ENCODE measurements at places on chromosomes 12 and 14. TPM values are rescaled to one million over a fixed set of nuclear protein-coding genes. Genes with fewer than 3 reads are reported as not detected.
A peak's percentile ranks its signal among the peaks of the same experiment; 100 is the strongest.

GRCh38 chr14:43147485-43147884 is 1359.6 kb downstream of the FSCB start:
- no peak for DNase-seq

- no peak for DNase-seq
Measured at GRCh38 chr12:132267873-132268272, 61.5 kb downstream of the GALNT9 start.

TMEM30B gene
- 0.16 TPM for polyA plus RNA-seq

DNA sequence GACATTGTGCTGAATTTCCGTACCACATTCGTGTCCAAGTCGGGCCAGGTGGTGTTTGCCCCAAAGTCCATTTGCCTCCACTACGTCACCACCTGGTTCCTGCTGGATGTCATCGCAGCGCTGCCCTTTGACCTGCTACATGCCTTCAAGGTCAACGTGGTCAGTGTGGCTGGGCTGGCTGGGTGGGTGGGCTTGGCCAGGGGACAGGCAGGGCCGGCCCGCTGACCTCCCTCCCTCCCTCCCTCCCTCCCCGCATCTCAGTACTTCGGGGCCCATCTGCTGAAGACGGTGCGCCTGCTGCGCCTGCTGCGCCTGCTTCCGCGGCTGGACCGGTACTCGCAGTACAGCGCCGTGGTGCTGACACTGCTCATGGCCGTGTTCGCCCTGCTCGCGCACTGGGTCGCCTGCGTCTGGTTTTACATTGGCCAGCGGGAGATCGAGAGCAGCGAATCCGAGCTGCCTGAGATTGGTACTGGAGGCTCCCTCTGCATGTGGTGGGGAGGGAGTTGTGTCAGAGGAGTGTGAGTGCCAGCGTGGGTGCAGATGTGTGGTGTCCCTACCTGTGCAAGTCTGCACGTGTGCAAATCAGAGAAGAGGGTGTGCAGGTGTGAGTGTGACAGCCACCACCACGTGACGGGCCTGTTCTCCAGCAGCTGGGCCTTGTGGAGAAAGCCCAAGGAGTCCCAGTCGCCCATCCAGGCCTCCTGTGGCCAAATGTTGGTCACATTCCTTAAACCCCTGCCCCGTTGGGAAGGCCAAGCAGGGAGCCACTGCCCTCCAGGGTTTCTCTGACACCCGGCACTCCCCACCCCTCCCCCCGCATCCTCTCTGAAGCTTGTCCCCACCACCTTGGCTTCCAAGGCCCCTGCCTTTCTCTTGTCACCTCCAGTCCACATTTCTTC is 5.3 kb downstream of the KCNH3 start:
- no peak for DNase-seq

- DNase-seq: no peak
Measured at GRCh38 chr12:57012600-57013465, 3.5 kb downstream of the TAC3 start.

DNA sequence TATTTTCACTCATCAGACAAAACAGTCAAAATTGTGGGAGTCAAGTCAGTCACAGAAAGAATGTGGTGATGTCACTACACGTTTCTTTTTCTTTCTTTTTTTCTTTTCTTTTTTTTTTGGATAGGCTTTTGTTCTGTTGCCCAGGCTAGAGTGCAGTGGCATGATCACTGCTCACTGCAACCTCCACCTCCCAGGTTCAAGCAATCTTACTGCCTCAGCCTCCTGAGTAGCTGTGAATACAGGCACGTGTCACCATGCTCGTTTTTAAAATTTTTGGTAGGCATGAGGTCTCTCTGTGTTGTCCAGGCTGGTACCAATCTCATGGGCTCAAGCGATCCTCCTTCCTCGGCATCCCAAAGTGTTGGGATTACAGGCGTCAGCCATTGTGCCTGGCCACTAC is 2.3 kb downstream of the CLECL1 start:
- no peak for DNase-seq

PTPN6 gene
- 15.1 TPM for polyA plus RNA-seq

GRCh38 chr14:68795597-68796417 is 2.9 kb upstream of the ZFP36L1 start:
- DNase-seq: no peak

GRCh38 chr12:52266514-52266913 is 7.9 kb upstream of the KRT86 start:
- DNase-seq: no peak

DNA sequence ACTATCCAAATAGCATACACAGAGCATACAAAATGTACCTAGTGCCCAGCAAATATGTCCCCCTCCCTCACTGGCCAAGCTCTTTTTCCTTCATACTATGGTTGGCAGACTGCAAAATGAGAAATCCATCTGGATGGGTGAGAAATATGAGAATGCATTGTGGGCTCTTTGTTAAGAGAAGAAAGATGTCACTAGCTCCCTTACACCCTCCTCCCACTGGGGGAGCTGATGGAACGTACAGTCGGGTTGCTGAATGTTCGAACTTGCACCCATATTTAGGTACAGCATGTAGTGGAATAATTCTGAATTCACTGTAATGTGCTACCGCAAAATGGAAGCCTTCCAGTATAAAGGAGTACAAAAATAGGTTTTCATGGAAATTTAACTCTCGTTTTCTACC is 377.4 kb downstream of the GRIN2B start:
- DNase-seq: peak; percentile 7

DNA sequence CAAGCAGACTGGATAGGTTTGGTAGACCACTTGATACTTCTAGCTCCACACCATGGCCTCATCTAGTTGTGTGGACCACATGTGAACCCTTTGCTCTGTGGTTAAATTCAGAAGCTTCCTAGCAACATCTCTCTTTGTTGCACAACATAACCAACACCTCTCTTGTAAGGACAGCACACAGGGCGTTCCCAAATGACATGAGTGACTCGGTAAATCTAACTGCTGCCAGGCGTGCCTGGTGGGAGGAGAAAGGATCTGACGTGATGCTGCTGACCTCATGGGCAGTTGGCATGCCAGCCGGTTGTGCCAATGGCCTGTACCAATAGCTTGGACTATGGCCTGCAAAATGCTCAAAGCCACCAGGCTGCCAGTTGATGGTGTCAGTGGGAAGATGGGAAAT is 93.8 kb downstream of the CPSF2 start:
- no peak for DNase-seq

GRCh38 chr12:94460616-94460959 is 921 bp upstream of the CEP83 start:
- no peak for DNase-seq

DNA sequence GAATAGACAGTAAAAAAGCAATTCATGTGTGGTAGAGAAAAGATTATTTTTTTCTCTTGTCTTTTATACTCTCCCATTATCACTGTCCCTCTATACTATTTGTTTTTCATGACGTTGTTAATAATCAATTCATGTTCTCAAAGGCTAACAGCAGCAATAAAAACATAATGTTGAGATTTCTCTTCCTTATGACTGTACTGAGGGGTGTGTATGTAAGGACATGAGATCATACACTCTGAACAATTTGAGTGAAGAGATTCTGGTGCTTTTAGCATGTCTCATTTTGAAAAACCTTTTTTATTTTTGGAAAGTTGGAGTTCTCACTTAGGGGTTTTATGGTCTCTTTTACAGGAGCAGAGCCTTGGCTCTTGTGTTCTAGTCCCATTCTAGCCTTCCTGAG is 3.8 kb upstream of the TSPAN8 start:
- DNase-seq: no peak

DNA sequence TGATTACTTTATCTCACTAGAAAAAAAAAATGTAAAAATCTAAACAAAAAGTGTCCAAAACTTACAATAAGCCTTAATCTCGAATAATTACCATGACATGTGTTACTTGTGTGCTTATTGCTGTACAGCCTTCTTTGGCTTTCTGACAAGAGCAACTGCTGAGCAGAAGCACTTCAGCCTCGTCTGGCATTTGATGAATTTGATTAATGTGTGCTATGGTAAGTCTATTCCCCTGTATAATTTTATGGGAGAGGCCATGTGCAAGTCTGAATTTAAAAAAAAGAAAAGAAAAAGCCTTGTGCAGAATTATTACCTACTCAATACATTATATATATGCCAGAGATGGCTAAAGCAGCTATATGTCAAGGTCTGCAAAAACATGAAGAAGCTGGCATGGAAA is 113.9 kb downstream of the AEBP2 start:
- no peak for DNase-seq

FAM222A gene
- 3.3 TPM for polyA plus RNA-seq

DNA sequence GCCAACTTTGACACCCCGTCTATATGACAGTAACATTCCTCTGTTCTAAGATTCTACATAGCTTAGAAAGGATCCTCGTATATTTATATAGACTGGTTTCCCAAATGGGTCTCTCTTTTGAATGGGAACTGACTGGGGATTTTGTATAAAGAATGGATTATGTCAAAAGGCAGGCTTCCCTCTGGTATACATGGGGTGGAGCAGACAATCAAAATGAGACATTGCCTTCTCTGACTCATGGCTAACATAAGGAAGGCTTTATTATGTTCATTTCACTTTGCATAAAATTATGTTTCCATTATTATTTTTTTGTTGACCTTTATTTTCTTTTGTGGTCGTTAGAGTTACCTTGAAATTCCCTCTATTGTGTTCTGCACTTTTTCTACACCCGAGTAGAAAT is 211.1 kb downstream of the ALG10B start:
- DNase-seq: no peak

- DNase-seq: no peak
Measured at GRCh38 chr12:13253966-13254760, 57.6 kb downstream of the EMP1 start.

All from A549 (cell line).